ENCODE measurements at places on chromosomes 3 and 15. TPM values are rescaled to one million over a fixed set of nuclear protein-coding genes. Genes with fewer than 3 reads are reported as not detected.
A peak's percentile ranks its signal among the peaks of the same experiment; 100 is the strongest.

Gene ECT2
- 44.5 TPM for total RNA-seq

Gene SLC9C1
- total RNA-seq: not detected

Gene SENP7
- 15.4 TPM for total RNA-seq

Gene DUOX1
- not detected for total RNA-seq

DNA sequence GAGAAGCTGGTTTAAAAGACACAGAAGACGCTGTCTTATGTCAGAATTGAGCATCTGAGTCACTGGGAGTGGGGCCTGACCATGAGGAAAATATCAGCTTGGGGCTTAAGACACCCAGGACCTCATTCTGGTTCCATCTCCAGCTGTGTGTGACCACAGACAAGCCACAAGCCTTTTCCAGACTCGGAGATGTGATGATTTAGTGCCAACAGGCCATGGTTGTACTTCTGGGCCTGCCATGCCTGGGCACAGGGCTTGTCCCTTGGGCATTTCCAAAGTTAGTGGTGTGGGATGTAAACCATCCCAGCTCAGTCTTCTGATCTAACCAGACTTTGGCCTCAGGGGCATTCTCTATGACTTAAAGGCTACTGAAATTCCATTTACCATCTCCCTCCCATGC lies 269.8 kb downstream of the RYR3 start:
- DNase-seq: peak; percentile 88

DNA sequence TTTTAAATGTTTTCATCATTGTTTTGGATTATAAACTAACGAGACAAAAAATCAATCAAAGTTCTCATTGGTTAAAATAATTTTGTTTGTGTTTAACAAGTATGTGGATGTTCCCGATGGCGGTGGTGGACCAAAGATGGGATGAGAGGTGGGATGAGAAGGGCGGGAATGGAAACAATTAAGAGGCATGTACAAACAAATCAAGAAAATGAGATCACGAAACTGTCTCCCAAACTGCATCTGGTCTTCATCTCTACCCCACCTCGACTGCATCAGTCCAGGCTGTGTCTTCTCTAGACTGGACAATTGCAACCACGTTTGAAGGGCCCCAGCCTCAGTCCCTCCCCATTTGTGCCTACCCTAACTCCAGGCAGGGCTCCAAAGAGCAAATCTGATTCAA lies 56.1 kb downstream of the SLC12A8 start:
- DNase-seq: no peak

DNA sequence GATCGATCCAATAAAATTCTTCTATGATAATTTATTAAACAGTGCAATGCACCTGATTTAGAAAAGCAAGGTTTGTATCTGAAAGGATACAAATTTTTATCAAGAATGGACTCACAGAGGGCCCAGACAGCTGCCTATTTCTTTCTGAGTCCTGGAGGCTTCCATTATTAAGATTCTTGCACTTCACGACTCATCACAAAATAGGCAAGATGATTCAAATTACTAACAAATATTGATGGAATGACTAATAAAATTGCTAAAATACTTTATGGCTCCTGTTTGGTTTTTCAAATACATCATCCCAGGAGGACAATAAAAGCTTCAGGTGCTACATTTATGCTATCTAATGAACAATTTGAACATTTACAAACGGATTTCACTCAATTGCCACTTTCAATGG lies 483.0 kb upstream of the AGTR1 start:
- no peak for DNase-seq

GRCh38 chr15:56804938-56805337 lies 71.6 kb upstream of the ZNF280D start:
- peak; percentile 56 for DNase-seq

DNA sequence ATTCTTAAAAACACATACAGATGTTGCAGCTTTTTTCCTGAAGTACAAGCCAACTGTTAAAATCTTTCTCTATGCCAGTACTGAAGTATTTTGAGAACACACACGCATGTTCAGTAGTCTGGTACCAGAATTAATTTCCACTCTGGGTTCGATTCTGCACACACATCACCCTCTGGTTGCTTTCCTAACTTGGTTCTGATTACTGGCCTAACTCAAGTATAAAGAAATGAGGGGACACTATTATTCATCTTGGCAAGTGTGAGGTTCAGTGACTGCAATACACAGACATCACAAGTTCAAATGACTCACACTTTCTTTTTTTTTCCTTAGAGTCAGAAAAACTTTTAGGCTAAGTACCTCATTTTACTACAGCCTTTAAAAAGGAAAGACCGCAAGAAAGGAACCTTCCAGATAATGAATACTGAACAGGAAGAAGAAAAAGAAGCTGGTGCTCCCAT lies 37.4 kb upstream of the LDHAL6B start:
- DNase-seq: peak; percentile 53

DNA sequence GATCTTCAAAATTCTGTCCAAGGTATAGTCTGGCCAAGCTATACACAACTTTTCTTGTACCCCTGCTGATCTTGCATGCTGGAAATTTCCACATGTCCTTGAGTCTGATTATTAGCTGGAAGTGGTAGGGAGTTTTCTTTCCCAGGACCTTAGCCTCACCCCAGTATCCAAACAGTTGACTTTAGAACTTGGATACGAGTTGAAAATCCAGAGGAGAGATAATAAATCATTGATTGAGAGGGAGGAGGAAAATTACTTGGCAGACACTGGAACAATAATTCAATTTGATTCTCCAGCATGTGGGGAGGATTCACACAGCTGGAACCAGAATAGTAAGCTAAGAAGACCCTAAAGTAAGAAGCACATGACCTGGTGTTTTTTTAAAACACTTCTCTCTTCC lies 116.4 kb downstream of the IL5RA start:
- DNase-seq: no peak

DNA sequence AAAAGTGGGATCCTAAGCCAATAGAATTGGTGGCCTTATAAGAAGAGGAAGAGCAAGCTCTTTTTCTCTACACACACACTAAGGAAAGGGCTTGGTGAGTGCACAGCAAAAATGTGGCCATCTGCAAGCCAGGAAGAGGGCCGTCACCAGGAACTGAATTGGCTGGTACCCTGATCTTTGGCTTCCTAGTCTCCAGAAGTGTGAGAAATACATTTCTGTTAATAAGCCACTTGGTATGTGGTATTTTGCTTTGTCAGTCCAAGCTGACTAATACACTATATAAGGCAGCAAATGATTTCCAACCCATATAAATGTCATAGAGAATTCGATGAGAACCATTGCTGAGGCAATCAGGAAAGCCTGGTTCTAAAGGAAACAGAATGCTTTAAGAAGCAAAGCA lies 816.3 kb upstream of the SEMA6D start:
- DNase-seq: no peak

DNA sequence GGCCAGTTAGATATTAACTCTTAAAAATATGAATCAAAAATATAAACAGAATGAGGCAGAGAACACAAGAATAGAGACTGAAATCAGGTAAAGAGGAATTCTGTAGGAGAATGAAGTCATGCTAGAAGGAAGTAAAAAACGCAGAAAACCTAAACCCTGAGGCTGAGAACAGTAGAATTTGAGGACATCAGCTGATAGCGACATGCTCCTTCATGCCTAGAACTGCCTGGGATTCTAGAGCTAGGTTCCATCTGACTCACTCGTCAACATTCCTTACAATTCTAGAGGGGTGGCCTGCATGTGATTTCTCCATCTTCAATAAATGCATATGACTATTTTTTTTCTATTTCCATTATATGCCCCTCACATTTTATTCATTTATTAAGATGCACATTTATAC lies 343.0 kb downstream of the ROBO1 start:
- DNase-seq: no peak

DNA sequence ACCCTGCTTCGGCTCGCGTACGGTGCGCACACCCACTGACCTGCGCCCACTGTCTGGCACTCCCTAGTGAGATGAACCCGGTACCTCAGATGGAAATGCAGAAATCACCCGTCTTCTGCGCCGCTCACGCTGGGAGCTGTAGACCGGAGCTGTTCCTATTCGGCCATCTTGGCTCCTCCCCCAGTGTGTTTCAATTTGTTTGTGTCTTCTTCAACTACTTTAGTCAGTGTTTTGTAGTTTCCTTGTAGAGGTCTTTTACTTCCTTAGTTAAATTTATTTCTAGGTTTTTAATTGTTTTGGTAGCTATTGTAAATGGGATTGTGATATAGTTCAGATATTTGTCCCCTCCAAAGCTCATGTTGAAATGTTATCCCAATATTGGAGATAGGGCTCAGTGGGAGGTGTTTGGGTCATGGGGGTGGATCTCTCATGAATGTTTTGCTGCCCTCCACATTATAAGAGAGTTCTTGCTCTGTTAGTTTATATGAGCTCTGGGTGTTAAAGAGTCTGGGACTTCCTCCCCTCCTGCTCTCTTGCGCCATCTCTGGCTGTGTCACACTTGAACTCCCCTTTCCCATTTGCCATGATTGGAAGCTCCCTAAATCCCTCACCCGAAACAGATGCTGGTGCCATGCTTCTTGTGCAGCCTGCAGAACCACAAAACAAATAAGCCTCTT lies 304.4 kb downstream of the DOCK3 start:
- DNase-seq: no peak

DNA sequence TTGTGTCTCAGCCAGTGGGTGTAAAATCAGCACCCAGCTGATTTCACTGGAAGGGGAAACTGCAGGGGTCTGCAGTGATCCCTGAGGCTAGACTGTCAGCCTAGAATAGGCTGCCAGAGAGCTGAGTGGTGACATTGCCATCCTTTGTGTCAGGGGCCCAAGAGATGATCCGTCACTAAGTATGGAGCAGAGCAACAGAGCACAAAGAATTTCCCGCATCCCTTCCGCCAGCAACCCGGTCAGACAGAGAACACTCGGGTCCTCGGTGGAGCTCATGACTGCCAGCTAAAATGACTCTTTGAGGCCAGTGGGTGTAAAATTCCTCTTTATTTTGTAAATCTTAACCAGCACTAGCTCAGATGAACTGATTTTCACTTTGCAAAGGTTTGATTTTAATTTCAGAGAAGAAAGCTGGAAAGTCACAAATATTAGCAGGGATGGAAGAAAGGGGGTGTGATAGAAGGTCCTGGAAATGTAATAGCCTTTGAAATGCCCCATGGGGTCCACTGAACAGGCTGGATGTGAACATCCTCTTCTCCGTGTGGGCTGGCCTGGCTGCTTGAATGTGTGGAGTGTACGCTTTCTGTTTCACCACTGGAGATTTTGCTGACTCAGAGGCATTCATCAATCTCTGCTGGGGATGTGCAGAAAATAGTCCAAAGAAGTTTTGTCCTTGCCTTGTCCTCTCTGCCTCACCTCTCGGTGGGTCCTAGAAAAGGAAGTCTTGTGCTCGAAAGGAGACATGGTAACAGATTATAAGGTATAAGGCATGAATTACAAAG lies 138.8 kb downstream of the SV2B start:
- DNase-seq: no peak

DNA sequence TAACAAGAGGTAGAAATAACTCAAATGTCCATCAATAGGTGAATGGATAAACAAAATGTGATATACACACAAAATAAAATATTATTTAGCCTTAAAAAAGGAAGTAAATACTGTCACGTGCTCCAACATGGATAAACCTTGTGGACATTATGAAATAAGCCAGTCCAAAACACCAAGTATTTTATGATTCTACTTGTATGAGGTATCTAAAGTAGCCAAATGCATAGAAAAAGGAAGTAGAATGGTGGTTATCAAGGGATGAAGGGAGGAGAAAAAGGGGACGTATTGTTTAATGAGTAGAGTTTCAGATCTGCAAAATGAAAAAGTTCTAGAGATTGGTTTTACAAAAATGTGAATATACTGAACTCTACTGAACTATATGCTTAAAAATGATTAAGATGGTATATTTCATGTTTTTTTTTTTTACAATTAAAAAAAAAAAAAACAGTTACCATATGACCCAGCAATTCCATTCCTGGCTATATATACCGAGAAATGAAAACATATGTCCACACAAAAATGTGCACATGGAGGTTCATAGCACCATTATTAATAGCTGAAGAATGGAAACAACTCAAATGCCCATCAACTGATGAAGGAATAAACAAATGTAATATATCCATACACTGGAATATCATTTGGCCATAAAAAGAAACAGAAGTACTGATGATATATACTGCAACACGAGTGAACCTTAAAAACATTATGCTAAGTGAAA lies 29.1 kb upstream of the MAP6D1 start:
- no peak for DNase-seq

GRCh38 chr15:51801391-51801835 lies 28.0 kb upstream of the TMOD3 start:
- peak; percentile 40 for DNase-seq

All from myocyte (in vitro differentiated cells).